Keratinocyte (primary cell): ENCODE measurements at places on chromosomes 12 and 14.
A peak's percentile ranks its signal among the peaks of the same experiment; 100 is the strongest.

- DNase-seq = no peak
Measured at GRCh38 chr12:77124767-77125166, 59.4 kb upstream of the E2F7 start.

DNA sequence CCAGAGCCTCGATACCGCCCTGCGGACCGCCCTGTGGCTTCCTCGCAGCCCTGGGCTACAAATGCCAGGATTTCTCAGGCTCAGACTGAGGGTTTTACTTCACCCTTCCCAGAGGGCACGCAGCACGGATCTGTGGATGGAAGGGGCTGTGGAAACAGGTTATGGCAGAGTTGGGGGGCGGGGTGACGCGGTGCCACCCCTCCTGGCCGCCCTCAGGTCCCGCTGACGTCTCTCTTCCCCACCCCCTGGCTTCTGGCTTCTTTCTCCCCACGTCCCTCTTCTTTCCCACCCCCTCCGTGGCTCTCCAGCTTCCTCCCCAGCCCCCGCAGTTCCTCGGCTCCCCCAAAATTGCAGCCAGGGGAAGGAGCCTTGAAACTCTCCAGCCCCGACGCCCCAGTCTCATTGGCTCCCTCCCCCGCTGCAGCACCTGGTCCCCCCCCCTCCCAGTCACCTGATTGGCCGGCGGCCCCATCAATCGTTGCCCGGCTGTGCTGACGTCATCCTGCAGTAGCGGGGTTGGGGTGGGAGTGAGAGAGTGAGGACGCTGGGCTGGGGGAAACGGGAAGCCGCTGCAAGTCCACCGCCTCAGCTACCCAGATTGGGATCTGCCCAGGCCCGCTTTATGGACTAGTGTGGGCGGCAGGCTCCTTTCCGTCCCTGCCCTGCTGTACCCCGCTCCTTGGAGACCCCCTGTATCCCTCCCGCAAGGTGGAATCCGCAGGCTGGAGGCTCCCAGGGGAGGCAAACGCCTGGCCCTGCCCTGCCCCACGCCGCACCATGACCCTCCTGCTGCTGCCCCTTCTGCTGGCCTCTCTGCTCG, at the start of gene CLSTN3:
Gene CLSTN3 (plus strand): TSS at position 500 of the 820 bp plus-strand sequence. CDS start 278 bp downstream, at position 778.
- no peak for DNase-seq

DNA sequence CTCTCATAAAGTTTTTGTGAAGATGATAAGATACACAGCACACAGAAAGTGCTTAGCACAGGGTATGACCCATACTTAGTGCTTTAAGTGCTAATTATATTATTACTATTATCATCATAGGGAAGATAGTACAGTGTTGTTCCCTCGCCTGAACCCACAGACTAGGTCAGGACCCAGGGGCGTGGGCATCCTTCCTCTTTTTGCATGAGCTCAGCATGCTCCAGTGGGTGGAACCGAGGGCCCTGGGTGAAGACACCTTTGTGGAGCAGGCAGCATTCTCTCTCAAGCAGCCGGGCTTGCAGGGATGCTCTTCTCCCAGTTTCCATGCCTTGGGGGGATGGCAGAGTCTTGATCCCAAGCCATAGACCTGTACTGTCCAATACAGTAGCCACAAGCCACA, 34.8 kb downstream of the CRACR2A start:
- no peak for DNase-seq

GRCh38 chr14:100054316-100055075, 10.7 kb upstream of the EVL start:
- no peak for DNase-seq

- DNase-seq = no peak
Measured at GRCh38 chr14:23660290-23661226, 24.4 kb downstream of the DHRS2 start.

DNA sequence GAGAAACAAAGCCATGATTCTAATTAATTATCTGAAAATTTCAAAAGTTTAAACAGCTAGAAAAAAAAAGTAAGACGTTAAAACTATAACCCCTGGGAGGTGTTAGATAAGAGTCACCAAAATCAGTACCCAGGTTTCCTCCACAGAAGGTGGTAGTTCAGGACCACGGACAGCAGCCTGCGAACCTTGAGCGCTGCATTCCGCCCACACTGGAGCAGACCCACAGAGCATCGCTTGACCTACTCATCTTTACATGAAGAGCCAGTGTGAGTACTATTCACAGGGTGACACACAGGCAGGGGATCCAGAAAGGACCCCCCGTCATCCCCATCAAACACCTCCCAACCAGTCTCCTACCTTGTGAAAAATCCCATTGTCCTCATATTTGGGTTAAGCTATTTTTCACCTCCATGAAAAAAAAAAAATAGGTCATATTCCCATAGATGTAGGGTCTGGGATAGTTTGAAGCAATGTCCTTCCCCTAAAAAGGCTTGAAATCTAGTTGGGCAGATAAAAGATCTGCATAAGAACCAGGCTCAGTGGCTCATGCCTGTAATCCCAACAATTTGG, 8.8 kb upstream of the CHGA start:
- DNase-seq = no peak

GRCh38 chr12:115598871-115599811, 678.4 kb downstream of the MED13L start:
- no peak for DNase-seq

DNA sequence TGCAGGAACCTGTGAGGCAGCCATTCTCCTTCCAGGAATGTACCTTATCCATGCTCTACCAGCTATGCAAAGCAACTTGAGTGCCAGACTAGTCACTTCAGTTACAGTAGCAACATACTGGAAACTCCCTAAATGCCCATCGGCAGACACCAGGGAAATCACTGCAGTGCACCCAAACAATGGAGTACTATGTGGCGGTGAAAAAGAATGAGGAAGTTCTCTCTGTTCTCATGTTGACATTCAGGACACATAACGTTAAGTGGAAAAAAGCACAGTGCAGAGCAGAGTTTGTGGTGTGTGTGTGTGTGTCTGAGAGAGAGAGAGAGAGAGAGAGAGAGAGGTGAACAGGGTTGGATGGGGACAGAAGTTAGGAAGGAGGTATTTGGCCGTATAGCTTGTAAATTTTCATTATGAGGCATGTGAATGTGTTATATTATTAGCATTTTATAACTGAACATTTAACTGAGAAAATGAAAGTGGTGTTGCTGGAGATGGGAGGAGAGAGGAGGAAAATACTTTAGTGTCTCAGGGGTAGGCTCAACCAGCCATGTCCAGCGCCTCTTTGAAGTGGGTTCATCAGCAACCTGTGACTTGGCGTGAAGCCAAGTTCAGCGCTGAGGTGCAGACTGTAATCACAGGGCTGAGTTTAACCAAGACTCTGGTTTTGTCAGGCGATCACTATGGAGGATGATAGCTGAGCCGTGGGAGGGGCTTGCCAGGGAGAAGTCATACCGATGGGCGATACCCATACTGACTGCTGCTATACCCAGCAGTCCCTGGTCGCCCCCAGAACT, 17.3 kb downstream of the TNFAIP2 start:
- DNase-seq = no peak

DNA sequence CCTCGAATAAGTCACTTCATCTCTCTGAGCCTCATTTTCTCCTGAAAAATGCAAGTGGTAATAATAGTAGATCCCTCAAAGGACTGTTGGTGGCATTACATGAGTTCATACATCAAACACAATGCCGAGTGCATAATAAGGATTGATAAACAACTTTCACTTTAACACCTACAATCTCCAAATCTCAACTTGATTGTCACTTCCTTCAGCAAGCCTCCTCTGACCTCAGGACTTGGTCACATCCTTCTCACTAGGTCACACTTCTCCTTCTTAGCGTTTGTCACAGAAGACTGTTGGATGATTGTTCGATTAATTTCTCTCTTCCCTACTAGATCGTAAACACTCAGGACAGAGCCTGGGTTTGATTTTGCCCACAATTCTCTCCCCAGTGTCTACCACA, 7.9 kb upstream of the PRKAB1 start:
- DNase-seq = no peak

DNA sequence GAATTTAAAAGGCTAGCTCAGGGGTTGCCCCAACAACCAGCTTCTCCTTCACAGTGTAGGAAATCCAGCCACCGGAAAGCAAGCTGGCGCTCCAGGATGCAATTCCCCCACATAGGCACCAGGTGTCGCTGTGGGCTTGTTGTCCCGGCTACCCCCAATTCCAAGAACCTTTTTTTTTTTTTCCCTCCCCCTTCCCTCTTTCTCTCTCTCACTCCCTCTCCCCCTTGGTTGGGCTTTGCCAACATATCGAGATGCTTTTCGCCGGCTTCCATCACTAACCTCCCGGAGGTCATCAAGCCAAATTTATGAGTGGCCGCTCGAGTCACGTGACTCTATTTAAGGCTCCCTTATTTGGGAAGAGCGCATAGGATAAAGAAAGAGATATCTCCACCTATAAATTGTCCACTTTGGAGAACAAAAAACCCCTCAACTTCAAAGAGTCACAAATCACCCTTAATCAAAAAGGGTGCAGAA, at the start of gene HOXC5:
Gene HOXC5 (plus strand): TSS at position 424 of the 474 bp plus-strand sequence. CDS start 73 bp downstream, outside the sequence.
- no peak for DNase-seq

- DNase-seq = no peak
Measured at GRCh38 chr12:42130672-42131402, 13.8 kb downstream of the GXYLT1 start.

DNA sequence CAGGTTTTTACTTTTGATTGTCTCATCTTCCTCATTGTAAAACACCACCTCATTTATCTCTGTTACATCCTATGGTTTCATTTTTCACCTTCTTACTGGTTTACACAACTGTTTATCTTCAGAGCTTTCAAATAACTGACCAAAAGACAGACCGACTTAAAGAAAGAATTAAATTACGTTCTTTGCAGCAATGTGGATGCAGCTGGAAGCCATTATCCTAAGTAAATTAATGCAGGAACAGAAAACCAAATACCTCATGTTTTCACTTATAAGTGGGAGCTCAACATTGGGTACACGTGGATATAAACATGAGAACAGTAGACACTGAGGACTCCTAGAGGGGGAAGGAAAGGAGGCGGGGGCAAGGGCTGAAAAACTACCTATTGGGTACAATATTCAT, 729.0 kb upstream of the USP15 start:
- no peak for DNase-seq

- DNase-seq = no peak
Measured at GRCh38 chr12:57488402-57489156, 711 bp downstream of the MARS1 start.

GRCh38 chr12:47820631-47821345, 1.1 kb upstream of the HDAC7 start:
- peak; percentile 74 for DNase-seq

DNA sequence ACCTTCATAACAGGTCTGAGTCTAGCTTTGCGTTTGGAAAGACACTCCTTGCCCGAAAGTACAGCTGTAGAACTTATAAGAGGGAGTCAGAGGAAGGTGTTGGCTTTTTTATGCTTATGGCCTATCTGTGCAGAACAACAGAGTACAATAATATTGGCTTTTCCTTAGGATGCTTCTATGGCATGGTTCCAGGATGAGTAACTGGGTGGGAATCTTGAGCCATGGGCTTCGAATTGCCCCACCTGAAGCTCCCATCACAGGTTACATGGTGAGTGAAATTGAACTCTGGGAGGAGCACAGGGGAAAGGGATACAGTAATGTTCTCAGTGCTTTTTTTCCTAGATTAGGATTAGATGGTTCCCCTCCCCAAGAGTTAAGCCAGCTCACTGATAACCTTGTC, 13.0 kb downstream of the PARP2 start:
- no peak for DNase-seq

- DNase-seq = no peak
Measured at GRCh38 chr14:75229661-75230139, 48.9 kb upstream of the FOS start.
